A549 treated with CORT108297 at 1 μM for 4 hours (cell line): ENCODE measurements at places on chromosomes 13 and 19. TPM values are rescaled to one million over a fixed set of nuclear protein-coding genes. Genes with fewer than 3 reads are reported as not detected.

The KLK1 gene
- 0.13 to 0.29 TPM (median 0.20 TPM) in 4 of 5 replicates, not detected in the other for total RNA-seq

The ANGPTL4 gene
- 151 to 287 TPM (median 256 TPM) in 5 replicates for total RNA-seq

The FPR3 gene
- total RNA-seq: not detected in 5 replicates

The PLIN5 gene
- 0.10 to 0.34 TPM (median 0.26 TPM) in 3 of 5 replicates, not detected in the others for total RNA-seq

The ZNF20 gene
- total RNA-seq: 0.12 to 0.37 TPM (median 0.20 TPM) in 5 replicates
